ENCODE measurements at places on chromosomes 7 and 10.
A peak's percentile ranks its signal among the peaks of the same experiment; 100 is the strongest.

GRCh38 chr7:138900035-138900828 is 81.0 kb downstream of the KIAA1549 start:
- no peak for DNase-seq

DNA sequence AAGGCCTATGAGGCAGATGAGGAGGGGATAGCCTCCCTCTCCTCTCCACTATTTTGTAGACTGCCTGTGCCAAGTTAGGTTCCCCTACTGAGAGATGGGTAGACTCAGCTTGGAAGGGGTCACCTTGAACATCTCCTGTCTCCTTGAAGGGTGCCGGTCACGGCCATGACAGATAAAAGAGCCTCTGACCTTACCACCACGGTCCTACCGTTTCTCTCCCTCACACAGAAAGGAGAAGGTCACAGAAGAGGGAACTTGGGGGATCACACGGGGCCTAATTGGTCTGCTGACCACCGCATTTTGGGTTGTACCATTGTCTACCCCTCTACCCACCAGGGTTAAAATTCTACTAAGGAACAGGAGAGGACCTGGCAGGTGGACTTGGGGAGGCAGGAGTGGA is 17.0 kb downstream of the PRSS2 start:
- DNase-seq: peak; percentile 1

GRCh38 chr7:26792576-26792975 is 71.8 kb downstream of the SKAP2 start:
- DNase-seq: no peak

DNA sequence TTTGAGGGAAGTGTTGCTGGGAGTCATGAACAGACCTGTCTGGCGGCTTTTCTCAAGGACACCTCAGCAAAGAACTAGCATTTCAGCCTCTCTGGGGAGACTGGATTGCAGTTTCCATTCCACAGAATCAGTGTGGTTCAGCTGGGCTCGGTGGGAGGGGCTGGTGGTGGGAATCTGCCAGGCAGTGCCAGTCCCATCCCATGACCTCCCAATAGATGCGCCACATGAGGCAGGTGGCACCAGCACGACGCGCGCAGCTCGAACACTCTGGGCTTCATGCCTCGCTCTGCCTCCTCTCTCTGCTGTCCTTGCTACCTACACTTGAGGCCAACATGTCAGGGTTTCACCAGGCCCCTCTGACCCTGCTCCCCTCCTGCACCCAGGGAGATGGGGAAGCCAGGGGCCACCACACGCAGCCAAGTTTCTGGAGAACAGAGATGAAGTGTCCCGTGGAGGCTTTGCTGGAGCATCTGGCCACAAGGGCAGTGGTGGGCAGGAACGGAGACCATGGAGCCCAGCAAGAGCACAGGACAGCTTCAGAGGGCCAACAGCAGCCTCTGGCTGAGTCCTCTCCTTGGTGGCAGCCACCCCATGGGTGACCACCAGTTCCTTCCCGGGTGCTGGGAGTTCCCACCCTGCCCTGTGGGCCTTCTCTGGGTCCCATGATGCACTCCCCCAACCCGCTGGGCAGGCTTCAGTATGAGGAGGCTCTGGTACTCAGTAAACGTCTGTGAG is 2.3 kb downstream of the NACAD start:
- DNase-seq: no peak

DNA sequence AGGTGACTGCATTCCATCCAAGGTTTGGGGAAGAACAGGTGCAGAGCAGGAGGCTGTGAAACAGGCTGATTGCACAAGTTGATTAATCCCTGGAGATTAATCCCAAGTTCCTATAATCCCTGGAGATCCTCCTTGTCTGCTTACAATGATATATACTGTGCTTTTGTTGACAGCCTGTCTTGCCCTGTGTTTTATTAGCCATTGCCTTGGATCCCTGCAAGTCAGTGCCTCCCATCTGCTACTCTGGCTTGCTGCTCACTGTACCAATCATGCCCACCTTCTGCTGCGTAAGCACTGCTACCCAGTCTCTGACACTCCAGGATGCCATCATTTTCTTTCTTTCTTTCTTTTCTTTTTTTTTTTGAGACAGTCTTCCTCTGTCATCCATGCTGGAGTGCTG is 65.4 kb downstream of the ANKRD61 start:
- DNase-seq: no peak

DNA sequence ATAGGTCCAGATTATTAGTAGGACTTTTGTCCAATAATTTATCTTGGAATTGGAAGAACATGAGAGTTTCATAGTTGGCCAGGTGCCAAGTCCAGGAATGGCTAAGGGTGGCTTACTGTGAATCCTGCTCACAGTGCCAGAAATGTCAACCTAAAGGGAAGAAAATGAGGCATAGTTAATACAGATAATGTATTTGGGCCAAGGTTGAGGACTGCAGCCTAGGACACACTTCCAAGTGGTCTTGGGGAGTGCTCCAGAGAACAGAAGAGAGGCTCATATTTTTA is 78.2 kb downstream of the MAPK8 start:
- DNase-seq: no peak

DNA sequence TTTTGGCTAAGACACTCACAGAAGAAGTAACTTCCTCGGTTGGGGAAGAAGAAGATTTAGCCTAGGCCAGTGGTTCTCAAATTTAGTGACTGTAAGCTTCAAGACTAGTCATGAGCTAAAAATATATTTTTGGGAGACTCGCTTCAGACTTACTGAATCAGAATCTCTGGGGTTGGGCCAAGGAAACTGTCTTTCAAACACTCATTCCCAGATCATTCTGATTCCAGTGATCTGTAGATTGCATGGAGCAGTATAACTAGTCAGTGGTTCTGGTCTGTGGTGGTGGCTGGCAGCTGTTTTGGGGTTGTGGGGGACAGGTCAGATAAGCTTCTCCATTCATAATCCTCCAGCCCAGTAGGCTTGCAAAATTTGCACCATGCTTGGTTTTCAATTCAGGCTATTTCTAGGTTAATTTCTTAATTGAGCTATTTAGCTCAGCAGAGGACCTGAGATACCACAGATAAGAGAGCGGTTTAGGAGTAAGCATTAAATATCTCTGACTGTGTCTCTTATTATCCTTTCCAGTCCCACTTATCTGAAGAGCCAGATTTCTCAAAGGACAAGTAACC is 3.8 kb upstream of the KAT6B start:
- DNase-seq: no peak

- no peak for DNase-seq
Measured at GRCh38 chr10:122264436-122264835, 6.7 kb upstream of the BTBD16 start.

- no peak for DNase-seq
Measured at GRCh38 chr10:106083572-106083971, 1080.9 kb downstream of the SORCS1 start.

DNA sequence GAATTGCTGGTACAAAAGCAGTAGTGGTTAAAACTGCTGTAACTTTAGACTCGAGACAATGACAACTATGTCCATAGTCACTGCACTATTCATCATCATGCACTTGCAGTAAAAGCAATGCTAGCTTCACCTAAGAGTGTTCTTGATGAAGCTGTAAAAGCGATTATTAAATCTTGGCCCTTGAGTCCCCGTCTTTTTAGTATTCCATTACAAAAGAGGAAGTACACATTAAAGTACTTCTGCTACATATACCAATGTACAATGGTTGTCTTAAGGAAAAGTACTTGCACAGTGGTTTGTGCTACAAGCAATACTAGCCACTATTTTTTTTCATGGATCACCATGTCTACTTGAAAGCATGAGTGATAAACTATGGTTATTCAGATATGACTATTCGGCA is 78.3 kb downstream of the ATAD1 start:
- DNase-seq: no peak

DNA sequence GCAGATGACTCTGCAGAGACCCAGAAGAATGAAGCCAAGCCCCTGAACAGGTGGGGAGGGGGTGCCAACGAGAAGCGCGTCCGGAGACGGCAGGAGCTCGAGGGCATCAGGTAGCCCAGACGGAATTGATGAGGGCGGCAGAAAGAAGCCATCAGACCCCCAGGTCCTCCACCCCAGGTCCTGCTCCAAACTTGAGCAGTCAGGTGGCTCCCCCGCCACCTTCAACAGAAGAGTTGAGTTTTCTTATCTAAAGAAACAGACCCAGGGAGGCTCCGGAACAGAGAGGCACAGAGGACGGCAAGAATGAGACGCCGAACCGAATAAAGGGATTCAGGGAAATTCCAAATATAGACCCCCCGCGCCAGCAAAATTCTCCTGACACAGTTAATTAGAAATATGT is 22.2 kb downstream of the RGS10 start:
- DNase-seq: no peak

GRCh38 chr7:106143711-106144337 is 31.7 kb upstream of the SYPL1 start:
- peak; percentile 2 for DNase-seq

GRCh38 chr10:126474031-126474430 is 85.8 kb upstream of the ADAM12 start:
- no peak for DNase-seq

DNA sequence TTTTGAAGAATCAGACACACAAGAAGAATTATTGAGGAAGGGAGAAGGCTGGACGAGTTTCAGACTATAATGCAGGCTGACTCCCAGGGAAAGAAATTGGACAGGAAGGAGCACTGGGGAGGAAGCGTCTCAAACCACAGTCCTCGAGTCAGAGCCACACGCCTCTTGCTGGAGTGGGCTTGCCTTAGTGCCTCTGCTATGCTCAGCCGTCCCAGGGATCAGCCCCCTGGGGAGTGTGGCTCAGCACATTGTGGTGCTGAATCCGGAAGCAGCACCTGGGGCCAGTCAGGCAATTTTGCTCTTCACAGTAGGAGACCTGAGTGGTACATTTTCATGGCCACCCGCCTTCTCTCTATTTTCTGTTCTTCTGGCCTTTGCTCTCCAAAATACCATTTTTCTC is 67.4 kb upstream of the SLC35G1 start:
- no peak for DNase-seq

GRCh38 chr10:78416031-78417011 is 382.7 kb downstream of the RPS24 start:
- DNase-seq: no peak

DNA sequence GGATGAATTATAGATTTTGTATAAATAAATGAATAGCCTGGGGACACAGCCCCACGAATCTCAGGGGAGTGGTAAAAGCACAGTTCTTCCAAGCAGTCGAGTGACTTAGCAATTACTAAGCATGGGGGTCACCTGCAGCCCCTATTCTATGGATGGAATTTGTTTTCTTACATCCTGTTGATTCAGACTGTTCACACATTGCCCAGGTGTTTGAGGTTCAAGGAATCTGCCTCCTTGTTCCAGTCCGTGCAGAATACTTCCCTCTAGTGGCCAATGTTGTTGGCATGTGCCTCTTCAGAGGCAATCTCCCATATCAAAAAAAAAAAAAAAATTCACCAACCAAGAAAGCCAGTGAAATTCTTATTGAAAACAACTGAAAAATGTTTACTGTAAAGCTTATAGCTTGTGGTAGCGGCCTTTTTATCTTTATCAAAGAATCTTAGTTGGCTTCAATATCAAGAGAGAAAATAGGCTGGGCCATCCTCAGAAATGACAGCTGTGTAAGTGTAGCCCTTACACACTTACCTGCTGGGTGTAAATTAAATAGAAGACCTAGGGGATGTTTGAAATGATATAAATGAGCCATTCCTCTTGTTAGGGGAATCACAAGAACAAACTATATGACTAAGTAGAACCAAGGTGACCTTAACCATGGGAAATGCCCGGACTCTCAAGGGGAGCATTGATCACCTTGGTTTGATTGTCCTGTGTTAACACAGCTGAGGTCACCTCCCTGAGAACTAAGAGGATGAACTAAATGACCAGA is 7.8 kb downstream of the LIPM start:
- DNase-seq: peak; percentile 64

DNA sequence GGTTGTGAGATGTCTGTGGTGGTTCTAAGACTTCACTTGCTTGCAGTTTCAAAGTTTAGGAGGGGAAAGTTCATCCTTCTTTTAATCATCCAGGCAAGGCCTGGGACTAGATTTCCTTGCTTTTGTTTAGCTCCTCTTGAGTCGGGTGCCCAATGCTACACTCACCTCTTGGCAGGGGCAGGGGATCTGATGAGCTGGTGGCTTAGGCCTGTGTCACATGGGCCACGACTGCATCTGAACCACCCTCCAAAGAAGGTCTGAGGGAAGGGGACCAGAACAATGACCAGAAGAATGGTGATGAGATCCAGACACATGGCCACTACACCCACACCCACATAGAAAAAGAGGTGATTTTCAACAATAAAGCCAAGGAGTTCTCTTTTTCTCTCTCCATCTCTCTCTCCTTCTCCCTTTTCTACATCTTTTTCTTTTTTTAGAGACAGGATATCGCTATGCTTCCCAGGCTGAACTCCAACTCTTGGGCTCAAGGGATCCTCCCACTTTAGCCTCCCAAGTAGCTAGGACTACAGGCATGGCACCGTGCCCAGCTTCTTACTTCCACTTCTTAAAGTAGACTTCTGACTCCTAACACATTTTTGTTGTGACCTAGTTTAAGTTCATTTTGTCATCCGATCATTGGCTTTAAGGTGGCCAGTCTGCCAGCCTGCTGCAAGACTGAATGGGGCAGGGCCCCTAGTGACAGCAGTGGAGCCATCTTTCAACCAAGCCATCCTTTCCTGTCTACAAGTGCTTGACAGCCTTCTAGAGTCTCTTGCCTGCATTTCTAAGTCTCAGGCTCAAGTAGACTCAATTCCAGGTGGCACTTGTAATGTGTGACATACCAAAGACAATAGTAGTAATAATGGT is 350.9 kb downstream of the RNLS start:
- DNase-seq: no peak

- DNase-seq: peak; percentile 64
Measured at GRCh38 chr10:83603708-83604107, 535.6 kb upstream of the GHITM start.

- no peak for DNase-seq
Measured at GRCh38 chr10:95501203-95502094, 59.7 kb downstream of the SORBS1 start.

DNA sequence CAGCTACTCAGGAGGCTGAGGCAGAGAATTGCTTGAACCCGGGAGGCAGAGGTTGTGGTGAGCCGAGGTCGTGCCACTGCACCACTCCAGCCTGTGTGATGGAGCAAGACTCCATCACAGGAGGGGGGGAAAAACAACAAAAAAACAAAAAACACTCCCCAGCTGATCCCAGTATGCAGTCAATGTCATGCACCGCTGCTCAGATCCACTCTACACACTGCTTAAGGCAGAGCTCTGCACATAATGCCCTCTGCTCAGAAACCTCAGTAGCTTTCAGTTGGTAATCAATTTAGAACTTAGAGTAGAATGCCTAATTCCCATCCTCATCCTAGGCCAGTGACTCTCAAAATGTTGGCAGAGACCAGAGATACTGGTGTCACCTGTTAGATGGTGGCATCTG is 43.9 kb downstream of the PDSS1 start:
- DNase-seq: no peak

GRCh38 chr7:137474540-137475026 is 131.1 kb upstream of the PTN start:
- DNase-seq: no peak

Measured in activated CD4-positive, alpha-beta T cell treated with anti-CD3 and anti-CD28 coated beads, Interleukin-2, amount 50 U/mL, for 16 hours (primary cell).